Mesenteric fat pad (tissue), 1 donor: ENCODE measurements at places on chromosomes 1 and 21.

GRCh38 chr1:39852214-39852791 is 31.0 kb downstream of the TRIT1 start:
- DNase-seq, result no peak

DNA sequence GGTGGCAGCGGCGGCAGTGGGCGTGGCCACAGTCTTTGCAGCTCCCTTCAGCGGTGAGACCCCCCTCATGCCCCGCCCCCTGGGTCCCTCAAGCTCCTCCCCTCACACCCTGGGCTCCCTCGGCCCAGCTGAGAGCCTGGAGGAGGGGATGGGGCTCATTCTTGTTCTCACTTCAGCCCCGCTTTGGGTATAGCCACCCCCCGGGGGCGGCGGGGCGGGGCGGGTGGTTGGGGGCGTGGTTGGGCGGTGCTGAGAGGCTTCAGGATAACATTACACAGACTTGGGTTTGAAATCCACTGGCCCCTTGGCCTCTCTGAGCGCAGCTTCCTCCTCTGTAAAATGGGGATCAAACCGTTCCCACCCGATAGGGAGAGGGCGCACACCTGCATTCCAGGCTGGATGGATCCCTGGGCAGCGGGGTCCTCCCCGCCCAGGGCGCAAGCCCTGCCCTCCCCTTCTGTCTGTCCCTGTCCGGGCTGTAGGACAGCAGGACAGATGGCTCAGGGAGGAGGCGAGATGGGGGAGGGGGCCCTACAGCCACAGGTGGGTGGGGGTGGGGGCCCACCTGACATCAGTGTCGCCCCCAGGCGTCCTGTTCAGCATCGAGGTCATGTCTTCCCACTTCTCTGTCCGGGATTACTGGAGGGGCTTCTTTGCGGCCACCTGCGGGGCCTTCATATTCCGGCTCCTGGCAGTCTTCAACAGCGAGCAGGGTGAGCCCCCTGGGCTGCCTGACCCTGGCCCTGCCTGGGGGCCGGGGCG is 5.1 kb downstream of the CLCNKA start:
- no peak for DNase-seq

GRCh38 chr1:30641572-30642353 is 81.6 kb downstream of the MATN1 start:
- DNase-seq, result no peak

DNA sequence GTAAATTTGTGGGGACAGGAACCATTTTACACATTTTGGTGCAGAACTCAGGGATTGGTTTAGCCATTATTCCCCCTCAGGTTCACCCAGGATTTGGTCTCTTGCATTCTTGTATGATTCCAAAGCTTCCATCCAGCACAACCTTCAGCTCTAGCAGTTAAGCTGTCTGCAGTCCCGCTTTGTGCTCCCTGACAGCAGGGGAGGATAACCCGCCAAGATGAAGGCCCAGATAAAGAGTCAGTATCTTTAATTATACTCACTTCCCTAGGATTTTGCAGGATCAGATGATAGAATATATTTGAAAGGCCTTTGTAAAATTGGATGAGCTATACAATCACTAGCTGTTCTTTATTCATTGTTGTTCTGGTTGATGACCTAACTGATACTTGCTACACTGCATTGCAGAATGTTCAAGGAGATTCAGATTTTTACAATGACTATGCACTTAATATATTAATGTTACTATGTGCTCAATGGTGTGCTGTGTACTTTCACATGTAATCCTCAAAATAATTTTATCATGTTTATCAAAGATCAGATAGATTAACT is 49.8 kb downstream of the SLC16A1 start:
- no peak for DNase-seq

DNA sequence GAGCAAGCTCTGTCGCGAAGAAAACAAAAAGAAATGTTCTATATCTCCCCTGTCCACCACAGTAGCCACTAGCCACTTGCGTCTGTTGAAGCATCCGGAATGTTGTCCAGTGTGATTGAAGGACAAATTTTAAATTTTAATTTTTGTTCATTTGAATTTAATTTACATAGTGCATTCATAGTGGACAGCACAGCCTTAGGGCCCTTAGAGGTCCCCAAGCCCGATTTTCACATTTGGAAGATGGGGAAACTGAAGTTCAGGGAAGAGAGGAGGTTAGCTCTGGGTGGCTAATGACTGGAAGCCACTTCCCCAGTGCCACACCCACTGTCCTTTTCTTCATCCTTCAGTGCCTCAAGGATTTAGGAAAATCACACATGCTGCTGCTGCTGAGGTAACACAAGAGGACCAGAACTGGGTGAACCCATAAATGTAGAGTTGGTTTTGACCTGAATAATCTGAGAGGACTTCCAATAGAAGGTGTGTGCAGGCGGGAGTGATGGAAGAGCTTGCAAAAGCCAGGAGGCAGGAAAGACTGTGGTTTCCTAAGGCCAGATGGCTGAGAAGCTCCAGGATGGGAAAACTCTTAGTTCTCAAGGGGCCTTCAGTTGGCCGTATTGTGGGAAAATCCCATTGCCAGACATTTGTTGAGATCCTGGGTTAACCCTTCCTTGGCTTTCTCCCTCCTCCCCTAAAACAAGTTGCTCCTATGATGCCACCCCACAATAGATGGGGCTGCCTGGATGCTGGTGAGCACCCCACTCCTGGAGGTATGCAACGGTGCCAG is 49.5 kb downstream of the TRIM11 start:
- DNase-seq, result no peak

DNA sequence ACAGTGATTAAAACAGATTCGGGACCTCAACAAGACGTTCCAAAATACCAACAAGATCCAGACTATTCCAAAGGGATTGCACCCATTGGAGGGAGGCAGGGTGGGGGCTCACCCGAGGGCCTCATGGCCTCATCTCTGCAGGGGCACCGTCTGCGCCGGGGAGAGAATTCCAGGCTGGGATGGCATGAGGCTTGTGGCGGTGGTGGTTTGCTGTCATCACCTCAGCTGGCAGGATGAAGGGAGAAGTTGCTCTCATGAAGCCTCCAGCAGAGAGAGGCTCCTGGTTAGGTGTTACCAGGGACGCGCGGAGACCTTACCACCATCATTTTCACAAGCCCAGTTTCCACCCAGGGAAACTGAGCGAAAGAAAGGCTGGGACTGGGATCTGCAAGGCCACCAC is 6.7 kb upstream of the PDPN start:
- peak; percentile 71 for DNase-seq

DNA sequence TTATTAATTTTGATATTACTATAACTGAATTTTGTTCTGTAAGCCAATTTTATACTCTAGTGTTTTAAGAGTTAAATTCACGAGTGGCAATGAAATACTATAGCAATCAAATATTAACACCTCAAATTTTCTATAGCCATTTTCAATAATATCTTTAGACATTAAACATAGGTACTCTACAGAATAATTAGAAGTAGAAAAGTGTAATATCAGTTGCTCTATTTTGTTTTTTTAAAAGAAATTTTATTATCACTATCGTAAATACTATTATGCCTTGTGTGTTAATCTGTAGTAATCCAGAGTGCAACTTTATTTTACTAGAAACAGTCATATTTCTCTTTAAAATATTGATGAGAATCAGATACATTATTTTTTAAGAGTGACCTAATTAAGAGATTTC is 691.2 kb downstream of the USP25 start:
- no peak for DNase-seq

- DNase-seq, result no peak
These were observed 132.2 kb upstream of the FOXD3 start for GRCh38 chr1:63190171-63190570.

DNA sequence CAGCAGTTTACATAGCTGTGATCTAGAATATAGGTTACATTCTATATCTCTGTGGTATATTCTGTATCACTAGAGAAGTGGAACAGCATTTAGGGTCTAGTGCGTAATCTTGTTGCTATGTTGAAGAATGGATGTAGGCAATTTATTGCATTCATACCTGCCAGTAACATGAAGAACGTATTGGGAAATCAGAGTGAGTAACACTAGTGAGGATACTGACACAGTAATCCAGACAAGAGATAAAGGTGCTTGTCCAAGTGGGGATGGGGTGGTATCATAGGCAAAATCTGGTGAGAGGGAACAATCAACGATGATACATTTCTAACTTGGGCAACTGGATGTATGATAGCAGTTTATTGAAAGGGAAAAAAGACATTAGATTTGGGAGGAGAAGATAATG is 9.8 kb downstream of the PPP2R5A start:
- no peak for DNase-seq

DNA sequence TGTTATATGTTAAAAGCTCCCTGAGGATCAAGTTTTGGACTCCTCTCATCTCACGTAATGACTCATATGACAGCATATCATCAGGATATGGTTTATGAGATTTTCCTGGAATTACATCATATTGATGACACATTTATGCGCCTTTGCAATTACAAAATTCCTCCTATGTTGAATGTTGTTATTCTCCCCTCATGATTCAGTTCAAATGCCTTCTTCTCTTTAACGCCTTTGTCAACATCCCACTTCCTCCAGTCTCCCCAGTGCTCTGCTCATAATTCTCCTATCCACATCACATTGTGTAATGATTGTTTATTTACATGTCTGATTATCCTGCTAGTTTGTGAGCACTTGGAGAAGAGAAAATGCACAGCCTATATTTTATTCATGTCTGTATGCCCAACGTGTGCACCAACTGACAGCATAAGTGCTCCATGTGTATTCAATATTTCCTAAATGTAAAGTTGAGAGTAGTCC is 80.9 kb upstream of the BACH1 start:
- DNase-seq, result no peak

- DNase-seq, result no peak
These were observed 71.0 kb downstream of the SASS6 start for GRCh38 chr1:100061681-100062080.

GRCh38 chr1:60488847-60489246 is 415.3 kb upstream of the C1orf87 start:
- no peak for DNase-seq

DNA sequence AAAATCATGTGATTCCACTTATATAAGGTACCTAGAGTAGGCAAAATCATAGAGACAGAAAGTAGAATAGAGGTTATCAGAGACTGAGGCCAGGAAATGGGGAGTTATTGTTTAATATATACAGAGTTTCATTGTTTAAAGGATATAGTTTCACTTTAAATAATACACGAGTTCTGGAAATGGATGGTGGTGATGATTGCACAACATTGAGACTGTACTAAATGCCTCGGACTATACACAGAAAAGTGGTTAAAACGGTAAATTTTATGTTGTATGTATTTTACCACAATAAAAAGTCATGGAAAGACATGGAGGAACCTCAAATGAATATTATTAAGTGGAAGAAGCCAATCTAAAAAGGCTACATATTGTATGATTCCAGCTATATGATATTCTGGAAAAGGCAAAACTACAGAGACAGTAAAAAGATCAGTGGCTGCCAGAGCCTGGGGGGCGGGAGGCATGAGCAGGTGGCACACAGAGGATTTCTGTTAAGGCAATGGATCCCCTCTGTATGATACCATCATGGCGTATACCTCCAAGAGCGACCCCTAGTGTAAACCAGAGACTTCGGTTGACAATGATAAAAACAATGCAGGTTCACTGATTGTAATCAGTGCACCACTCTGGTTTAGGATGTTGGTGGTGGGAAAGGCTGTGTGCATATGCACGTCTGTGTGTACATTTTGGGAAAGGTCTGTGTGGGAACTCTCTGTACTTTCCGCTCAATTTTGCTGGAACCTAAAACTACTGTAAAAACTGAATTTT is 7.5 kb downstream of the C1orf198 start:
- DNase-seq, result no peak

- DNase-seq, result no peak
These were observed 18.0 kb downstream of the MEGF6 start for GRCh38 chr1:3593334-3593733.

DNA sequence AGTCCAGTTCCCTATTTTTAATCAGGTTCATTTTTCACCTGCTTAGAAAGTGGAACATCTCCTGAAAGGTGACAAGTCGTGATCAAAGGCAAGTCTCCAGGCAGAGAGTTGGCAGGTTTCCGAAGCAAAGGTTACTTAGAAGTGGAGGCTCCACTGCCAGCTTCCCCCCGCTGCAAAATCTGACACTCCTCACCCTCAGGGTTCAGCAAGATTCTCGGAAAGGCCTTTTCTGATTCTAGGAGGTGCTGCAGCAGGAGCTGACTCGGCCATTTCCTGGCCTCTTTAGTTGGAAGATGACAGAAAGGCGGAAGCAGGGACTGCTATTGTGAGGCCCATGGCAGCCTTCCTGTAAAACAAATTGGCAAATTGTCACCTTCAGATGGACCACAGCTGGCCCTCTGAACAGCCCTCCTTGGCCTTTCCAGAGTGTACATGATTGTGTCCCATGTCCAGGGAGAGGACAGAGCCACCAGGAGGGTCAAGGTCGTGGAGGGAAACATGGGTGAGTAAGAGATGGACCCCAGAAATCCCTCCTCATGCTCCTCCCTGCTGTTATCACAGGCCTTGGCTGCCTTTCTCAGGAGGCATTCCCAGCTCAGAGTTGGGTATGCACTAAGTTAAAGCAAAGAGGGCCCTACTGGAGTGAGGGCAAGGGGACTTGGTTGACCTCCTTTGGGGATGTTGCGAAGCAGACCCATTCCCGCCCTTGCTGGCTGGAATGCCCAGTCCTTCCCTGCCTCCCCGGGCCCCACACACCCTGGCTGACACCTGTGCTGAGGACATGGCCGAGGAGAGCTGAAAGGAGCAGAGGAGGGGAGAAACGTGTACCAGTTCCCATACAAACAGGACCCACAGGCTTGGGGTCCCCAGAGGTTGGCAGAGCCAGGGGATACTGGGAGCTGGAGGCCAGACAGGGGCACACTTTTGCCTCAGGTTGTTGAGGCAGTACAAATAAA is 115.5 kb upstream of the IRF2BP2 start:
- no peak for DNase-seq

DNA sequence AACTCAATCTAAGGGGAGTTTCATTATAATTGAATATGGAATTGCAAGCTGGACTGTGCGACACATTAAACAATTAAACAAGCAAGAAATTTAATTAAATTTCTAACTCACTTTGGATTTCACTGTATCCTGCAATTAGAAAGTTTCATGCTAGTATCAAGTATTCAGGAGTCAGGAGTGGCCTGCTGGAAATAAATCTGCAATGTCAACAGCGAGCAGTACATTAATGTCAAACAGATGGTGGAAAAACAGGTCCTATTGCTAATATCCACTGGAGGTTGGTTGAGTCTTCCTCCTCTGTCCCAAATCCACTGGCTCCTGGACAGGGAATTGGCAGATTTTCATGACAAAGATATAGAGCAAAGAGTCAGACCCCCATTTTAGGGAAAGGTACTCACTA is 237.1 kb downstream of the VAV3 start:
- no peak for DNase-seq

DNA sequence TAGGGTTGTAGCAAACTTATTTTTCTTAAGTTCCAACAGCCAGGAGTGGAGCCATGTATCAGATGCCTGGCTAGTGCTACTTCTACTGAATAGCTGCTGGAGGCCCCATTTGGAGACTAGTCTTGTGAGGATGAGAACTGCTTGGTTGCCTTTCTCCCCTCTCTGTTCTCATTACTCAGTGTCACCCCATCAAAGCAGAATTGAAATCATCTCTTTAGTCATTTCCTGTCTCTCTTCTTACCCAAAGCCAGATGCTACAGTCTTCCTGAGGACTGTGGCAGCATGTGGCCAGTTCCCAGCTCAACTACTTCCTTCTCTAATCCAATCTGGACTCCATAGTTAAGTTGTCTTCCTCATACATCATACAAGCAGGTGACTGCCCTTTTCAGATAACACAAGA is 197.5 kb downstream of the BRINP2 start:
- DNase-seq, result no peak
